ENCODE measurements at places on chromosomes 4 and X.

- DNase-seq, result no peak
Measured at GRCh38 chr4:140049849-140050637, 103.9 kb downstream of the MAML3 start.

DNA sequence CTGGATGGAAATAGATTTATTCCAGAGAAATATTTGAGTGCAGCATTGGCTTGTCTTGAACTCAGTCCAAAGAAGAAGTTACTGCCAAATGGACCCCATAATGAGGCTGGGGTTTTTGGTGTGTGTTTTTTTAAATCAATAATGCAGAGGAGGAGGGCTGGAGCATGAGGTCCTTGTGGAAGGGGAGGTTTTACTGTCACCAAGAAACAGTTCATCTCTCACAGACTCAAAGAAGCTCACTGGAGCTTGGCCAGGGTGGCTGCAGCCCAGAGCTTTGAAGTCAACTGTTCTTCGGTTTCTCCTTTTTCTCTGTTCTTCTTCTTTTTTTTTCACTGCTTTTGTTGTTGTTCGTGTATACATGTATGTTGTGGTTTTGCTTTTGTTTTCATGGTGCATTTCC lies 377.7 kb downstream of the FBXW7 start:
- DNase-seq, result no peak

GRCh38 chrX:101450085-101450484 lies 35.2 kb upstream of the ARMCX4 start:
- DNase-seq, result no peak

DNA sequence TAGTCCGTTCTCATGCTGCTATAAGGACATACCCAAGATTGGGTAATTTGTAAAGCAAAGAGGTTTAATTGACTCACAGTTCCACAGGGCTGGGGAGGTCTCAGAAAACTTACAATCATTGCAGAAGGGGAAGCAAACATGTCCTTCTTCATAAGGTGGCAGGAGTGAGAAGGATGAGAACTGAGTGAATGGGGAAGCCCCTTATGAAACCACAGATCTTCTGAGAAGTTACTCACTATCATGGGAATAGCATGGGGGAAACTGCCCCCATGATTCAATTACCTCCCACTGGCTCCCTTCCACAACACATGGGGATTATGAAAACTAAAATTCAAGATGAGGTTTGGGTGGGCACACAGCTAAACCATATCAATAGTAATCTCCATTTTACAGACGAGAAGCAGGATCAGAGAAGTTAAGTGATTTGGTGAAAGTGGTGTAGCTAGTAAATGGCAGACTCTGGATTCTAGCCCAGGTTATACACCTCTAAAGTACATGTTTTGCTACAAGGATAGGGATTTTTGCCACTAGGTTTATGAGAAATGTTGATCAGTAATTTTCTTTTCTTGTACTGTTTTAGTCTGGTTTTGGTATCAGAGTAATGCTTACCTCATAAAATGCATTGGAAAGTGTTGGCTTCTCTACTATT lies 47.3 kb upstream of the C1GALT1C1 start:
- no peak for DNase-seq

DNA sequence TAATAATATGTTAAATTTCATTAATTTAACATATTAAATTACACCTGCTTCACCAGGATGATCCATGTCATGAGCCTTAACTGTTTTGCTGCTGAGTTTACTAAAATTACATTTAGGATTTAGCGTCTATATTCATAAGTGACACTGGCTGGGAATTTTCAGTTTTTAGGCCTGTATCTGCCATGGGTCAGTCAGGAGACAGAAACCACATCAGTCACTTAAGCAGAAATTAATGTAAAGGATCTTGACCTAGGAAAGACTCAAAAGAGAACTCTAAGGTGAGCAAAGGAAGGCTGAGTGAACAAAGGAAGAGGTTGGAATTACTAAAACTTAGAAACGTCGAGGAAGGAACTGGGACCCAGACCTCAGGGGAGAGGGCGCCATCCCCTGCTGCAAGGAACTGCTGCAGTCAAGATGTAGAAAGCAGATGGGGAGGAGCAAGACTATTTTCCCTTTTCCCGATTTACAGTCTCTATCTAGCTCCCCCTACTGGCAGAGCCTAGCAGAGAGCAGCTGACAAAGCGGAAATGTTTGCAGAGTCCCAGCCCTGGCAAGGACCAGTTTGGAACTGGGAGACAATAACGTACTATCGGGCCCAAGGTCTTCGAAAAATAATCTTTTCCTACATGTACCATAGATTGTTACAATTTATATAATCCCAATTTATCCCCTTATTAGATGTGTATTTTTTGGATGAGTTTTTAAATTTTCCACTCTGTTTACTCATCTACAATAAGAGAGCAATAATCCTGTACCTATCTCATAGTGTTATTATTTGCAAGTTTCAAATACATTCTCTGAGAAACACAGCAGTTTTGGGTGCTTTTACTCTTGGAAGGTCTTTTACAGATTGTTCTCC lies 22.6 kb upstream of the RBBP7 start:
- DNase-seq, result no peak

DNA sequence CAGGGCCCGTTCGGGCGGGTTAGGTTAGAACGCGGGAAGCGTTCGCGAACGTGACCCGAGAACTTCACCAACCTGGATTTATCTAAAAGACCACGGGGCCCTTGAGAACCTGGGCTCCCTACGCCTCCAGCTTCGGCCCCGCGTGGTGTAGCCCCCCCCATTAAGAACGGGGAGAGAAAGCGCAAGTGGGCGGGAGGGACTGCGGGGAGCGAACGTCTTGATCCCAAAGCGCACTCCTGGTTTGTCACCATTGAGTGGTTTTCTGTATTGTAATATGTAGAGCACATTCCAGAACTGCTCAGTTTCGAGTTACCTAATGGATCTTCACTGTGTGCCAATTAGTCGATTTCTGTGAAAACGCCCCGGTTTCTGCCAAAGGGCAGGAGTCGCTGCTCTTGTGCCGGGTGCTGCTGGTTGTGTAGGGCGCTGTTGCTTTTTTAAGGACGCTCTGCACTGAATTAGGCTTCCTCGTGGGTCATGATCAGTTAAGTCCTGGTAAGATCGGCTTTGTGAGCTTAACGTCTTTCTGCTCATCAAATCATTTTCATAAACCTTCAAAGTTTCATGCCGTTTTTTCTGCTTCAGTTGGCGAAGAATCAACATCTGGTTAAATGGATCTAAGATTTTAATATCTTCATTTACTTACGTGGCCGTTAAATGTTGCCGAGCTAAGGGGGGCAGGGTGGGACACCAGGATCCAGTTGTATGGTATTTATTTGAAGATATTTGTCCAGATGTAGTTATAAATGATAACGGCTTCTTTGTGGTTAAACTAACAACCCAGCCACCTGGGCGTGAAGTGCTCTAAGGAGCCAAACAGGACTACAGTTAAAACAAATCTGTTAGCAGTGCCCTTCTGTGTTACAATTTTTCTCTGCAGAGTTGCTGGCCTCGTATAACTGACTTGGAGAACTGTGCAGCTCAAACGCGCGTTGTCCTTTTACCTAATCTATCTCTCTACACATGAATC lies 809 bp downstream of the MND1 start:
- peak; percentile 27 for DNase-seq

- DNase-seq, result no peak
Measured at GRCh38 chr4:69858690-69859089, 1.3 kb downstream of the SULT1E1 start.

GRCh38 chrX:71103110-71103983 lies 3.2 kb downstream of the CXorf65 start:
- no peak for DNase-seq
